Activated CD4-positive, alpha-beta T cell treated with anti-CD3 and anti-CD28 coated beads for 1 hour (primary cell): ENCODE measurements at places on chromosomes 2 and 18.

DNA sequence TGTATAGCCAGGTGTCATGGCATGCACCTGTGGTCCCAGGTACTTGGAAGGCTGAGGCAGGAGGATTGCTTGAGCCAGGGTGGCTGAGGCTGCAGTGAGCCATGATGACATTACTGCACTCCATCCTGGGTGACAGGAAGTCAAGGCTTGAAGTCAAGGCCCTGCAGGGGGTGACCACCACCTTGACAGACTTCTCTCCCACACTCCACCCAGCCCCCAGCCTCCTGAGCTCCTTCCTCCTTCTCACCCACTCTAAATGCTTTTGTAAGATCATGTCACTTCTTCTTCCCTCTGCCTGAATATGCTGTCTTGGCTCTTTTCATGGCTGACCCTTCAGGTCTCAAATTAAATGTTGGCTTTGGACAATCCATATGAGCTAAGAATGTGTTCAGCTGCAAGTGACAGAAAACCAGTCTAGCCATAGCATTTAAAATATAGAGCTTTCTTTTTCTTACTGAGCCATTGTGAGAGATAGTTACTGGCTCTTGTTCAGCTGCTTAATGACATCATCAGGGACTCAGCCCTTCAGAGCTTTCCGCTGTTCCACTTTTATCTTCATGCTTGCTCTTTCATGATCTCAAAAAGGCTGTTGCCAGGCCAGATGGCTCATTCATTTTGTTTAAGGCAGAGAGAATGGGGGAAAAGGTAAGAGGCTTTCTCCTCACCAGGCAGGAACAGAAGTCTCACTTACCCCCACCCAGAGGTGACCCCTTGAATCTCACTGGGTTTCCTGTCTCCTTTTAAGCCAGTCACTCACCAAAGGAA is 36.7 kb upstream of the TTC39C start:
- no peak for DNase-seq

DNA sequence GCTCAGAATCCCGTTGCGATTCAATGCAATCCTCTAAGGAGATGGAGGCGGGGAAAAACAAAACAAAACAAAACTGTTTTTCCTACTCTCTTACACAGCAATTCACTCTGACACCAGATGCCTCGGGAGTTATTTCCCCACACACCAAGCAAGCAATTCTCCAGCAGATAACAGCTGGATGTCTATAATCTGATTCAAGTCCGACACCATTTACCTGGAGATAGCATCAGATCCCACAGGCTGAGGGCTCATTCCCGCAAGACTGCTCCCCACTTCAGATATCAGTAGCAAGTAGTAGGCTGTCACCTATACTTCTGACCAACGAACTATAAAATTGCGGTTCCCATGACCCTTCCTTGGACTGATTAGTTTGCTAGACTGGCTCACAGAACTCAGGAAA is 58.7 kb downstream of the DTNB start:
- DNase-seq, result no peak

DNA sequence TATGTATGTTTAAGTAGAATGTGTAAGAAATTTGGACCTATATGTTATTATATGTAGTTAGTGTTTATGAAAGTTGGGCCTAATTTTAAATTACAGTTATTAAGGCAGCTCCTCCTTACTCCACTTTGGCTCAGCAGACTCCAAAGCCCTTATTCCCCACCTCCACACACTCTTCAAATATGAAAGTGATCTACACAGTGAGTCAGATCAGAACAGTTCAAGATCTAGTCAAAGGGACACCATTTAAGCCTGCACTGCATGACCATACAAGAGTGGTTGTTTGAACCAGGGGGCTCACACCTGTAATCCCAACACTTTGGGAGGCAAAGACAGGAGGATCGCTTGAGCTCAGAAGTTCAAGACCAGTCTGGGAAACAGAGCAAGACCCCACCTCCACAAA is 21.2 kb upstream of the PMAIP1 start:
- no peak for DNase-seq

DNA sequence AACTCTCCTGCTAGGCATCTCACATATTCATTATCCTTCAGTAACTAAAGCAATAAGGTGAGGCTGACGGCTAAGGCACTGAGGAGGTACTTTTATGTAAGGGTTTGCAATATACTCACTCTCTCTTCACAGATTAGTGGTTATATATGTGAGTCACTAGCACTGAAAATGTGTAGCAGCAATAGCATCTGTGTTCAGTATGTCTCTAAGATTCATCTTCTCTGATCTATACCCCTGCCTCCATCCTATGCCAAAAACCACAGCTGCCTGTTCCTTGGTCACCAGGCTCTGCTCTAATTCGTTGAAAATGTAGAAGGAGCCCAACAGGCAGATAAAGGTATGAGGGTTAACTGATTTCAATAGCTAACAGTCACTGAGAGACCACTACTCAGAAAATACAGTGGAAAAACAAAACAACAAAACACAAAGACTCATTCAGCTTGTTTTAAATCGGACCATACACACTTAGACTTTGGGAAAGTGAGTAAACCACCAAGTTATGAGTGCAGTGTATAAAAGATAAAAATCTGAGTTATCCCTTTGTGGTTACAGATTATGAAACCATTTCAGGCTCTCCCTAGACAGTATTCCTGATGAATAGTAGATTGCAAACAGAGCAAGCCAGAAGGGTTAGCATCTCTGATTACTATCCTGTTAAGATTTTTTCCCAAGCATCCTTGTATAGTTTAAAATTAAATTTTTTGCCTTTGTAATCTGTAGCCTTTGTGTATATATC is 75.3 kb upstream of the CYP26B1 start:
- no peak for DNase-seq
